Lung microvascular endothelial cell (primary cell): ENCODE measurements at places on chromosomes 11 and 22.

GRCh38 chr22:28734393-28734792 lies 7.2 kb downstream of the CHEK2 start:
- no peak for DNase-seq

DNA sequence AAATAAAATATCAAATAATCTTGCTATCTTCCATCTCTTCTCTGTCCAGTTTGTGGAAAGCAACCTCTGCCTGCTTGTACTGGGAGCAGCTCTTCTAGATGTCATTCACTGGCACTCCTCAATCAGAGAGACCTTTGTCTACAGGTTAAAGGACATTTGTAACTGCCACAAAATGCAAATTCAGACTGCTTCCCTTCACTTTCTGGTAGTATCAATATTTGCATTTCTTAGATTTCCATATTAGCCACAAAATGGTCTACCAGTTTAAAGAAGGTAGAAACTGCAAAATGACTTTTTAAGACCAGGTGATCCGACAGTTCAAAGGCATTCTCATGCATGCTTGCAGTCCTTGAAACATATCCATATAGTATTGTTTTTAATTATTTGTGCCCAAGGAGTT lies 51.7 kb upstream of the RCN1 start:
- no peak for DNase-seq

DNA sequence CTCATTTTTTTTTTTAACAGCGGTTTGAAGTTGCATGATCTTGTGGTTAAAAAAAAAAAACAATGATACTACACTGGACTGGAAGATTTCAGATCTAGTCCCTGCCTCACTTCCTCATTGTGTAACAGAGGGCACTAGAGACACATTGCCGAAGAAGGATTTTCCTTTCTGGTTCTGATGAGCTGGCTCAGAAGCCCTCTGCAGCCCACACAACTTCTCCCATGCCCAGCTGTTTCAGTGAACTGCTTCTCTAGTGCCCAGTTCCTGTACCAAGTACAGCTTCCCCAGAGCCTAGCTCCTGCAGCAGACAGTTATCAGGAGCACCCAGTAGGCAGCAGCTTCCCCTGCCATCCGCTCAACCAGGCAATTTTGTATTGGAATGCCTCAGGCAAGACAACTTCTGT lies 29.5 kb upstream of the ANO5 start:
- no peak for DNase-seq

GRCh38 chr11:90465553-90465952 lies 242.7 kb upstream of the CHORDC1 start:
- no peak for DNase-seq

- DNase-seq: no peak
These were observed 14.6 kb downstream of the RPS6KA4 start for GRCh38 chr11:64373598-64373974.

DNA sequence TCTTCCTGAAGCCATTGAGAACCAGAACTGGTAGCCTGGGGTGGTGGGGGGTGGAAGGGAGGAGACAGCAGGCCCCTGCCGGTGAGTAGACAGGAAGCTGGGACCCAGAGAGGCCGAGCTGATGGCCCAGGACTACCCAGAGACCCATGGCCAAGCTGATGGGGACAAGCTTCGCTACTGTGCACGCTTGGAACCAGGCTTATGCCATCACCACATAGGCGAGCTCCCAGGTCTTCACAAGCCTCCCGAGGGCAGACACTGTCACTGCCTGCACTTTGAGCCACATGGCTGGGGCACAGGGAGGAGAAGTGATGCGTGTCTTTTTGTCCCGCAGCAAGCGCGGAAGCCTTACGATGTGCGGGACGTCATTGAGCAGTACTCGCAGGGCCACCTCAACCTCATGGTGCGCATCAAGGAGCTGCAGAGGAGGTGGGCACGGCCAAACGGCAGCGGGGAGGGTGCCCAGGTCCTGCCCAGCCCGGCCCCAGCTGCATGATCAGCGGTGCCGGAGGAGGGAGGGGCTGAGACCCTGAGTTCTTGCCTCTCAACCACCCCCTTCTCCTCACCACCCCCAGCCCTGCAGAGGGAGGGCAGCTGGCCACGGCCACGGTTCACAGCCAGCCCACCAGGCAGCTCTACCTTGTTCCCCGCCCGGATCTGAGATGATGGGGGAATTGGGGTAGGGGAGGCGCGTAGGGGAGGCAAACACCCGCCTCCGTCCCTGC lies 76.0 kb upstream of the KCNQ1OT1 start:
- no peak for DNase-seq

DNA sequence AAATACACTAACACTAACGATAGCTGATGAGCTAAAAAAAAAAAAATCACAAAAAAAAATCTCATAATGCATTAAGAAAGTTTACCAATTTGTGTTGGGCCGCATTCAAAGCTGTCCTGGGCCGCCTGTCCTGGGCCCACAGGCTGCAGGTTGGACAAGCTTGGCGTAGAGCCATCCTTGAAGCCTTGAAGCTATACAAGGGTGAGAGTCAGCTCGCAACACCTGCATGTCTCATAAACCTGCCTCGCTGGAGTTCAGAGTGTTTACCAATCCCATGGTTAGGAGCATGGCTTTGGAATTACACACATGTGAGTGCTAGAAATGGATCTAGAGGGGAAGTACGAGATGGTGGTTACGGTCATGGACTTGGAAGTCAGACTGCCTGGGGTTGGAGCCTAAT lies 453.7 kb downstream of the INSC start:
- DNase-seq: no peak

DNA sequence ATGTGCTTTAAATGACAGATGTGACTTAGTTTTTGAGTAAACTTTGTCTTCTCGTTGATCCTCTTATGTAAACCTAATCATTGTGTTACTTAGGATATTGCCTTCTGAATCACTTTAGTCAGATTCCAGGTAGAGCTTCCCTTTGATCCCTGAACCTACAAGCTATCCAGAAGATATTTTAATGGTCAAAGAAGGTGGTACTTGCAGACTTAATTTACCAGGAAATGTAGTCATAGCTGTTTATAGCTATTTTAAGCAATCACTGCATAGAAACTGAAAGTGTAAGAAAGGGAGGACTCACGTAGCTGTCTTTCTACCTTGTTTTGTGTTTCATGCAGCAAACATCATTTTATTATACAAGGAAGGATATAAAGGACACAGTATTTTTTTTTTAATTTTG lies 189.5 kb downstream of the DDX10 start:
- DNase-seq: peak; percentile 77

- DNase-seq: peak; percentile 76
These were observed 9.1 kb downstream of the SELENOO start for GRCh38 chr22:50209893-50210292.

GRCh38 chr22:38753948-38754750 lies 1.6 kb downstream of the SUN2 start:
- peak; percentile 43 for DNase-seq
